ENCODE measurements at places on chromosomes 2 and 18. TPM values are rescaled to one million over a fixed set of nuclear protein-coding genes. Genes with fewer than 3 reads are reported as not detected.

ZNF407 gene
- total RNA-seq: 24.3 TPM

CNTNAP5 gene
- not detected for total RNA-seq

RBKS gene
- 1.6 TPM for total RNA-seq

DQX1 gene
- 0.56 TPM for total RNA-seq

CTAGE1 gene
- not detected for total RNA-seq

MYCN gene
- not detected for total RNA-seq
